Activated CD4-positive, alpha-beta memory T cell treated with anti-CD3 and anti-CD28 coated beads for 36 hours (primary cell): ENCODE measurements at places on chromosomes 5 and 9.

DNA sequence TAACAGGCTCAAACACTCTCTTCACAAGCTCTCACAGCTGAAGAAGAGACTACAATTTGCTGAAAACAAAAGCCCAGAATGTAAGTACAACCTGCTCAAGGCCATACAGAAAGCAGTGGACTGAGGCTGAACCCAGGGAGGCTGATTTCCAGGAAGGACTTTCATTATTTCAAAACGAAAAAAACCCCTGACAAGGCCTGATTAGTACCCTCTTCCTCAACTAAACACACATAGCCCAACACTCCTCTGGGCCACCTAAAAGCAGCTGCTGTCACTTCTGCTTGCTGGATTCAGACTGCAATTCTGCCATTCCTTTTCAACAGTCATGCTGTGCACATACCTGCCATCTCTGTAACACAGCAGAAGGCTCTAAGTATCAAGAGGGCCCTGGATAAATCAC is 18.2 kb downstream of the NRG2 start:
- no peak for DNase-seq

- no peak for DNase-seq
Observed at GRCh38 chr9:133917375-133917774, 74.7 kb downstream of the VAV2 start.

DNA sequence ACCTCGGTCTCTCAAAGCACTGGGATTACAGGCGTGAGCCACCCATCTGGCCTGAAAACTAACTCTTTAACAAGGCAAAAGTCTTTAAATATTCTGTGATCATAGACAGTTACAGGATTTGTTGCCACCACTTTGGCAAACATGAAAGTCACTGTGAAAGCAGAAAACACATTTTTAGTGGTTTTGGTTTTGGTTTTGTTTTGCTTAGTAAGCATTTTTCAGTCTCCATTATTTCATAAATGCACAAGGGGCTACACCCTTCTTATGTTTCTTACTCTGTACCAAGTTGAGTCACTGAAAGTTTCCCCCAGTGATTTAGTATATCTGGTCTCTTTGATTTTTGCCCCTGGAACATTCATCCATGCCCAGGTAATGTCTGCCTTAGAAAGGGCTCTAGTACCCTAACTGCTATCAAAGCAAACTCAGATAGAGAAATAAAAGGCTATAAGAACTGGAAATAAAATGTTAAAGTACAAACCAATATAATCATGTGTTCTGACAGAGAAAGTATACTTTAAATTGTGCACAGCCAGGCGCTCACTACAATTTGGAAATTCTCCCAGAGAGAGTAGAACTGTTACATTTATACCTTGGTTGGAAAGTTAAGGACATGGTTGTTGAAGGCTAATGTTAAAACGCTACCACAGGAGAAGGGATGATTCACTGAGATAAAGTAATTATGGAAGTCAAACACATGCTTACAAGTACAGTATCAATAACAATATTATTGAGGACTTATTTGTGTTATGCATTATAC is 1022.5 kb upstream of the DMAC1 start:
- no peak for DNase-seq

GRCh38 chr9:112286926-112287325 is 46.5 kb downstream of the PTBP3 start:
- DNase-seq: no peak

GRCh38 chr9:89664010-89664409 is 59.2 kb downstream of the GADD45G start:
- DNase-seq: no peak

GRCh38 chr9:69314547-69314946 is 10.5 kb upstream of the ENTREP1 start:
- no peak for DNase-seq

GRCh38 chr9:1071730-1072129 is 21.6 kb downstream of the DMRT2 start:
- no peak for DNase-seq

GRCh38 chr9:87810679-87811178 is 71.9 kb upstream of the SPATA31E1 start:
- DNase-seq: no peak

GRCh38 chr9:112162621-112163413 is 12.3 kb downstream of the SUSD1 start:
- no peak for DNase-seq

- no peak for DNase-seq
Observed at GRCh38 chr5:52895572-52896413, 93.4 kb upstream of the ITGA2 start.

- DNase-seq: no peak
Observed at GRCh38 chr5:96324708-96325107, 108.3 kb downstream of the PCSK1 start.

GRCh38 chr5:39058178-39058921 is 15.8 kb downstream of the RICTOR start:
- no peak for DNase-seq

DNA sequence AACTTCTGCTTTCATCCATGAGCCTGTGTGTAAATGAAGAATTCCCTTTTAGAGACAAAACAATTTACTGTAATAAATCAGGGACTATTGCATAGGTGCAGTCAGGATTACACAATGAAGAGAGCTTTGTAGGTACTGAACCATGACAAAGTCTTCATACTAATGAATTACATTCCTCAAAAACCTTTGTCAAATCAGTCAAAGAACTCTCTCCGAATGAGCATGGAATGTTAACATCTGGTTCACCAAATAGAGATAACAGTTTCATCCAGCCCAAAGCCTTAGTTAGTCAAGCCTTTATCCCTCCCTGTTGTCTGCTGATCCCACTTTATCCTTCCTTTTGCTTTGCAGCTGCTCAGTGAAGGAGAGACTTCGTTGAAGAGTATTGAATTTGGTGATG is 62.9 kb upstream of the DMRTA1 start:
- DNase-seq: no peak

- no peak for DNase-seq
Observed at GRCh38 chr5:166594567-166594966, 1696.9 kb upstream of the WWC1 start.
